ENCODE measurements at places on chromosomes 11 and 22. TPM values are rescaled to one million over a fixed set of nuclear protein-coding genes. Genes with fewer than 3 reads are reported as not detected.

GRCh38 chr11:3807909-3808860, at the start of gene PGAP2:
PGAP2 (plus strand) TSS chr11:3808560; CDS start chr11:3811260, 2,700 bp downstream.
- DNase-seq = peak; percentile 34

MTCH2 gene
- 192 TPM for total RNA-seq

NPTXR gene
- total RNA-seq = 2.9 TPM

PAMR1 gene
- total RNA-seq = not detected

DNA sequence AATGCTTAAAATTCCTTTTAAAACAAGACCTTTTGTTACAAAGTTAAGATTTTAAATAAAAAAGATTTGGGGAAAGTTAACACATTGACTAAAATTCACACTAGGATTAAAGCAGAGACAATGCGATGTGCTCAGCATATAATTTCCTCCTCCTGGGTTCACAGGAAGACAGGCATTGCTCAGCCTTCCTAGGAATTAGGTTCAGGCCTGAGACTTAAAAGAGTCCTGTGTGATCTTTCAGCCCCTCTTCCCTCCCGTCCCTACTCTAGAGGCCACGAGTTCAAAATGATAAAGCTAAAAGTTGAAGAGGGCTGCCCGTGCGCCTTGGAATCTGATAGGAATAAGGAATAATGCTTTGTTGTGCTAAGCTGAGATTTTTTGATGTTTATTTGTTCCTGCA, 218.6 kb downstream of the KIRREL3 start:
- DNase-seq = no peak
